ENCODE measurements at places on chromosomes 7 and 10. TPM values are rescaled to one million over a fixed set of nuclear protein-coding genes. Genes with fewer than 3 reads are reported as not detected.

DNA sequence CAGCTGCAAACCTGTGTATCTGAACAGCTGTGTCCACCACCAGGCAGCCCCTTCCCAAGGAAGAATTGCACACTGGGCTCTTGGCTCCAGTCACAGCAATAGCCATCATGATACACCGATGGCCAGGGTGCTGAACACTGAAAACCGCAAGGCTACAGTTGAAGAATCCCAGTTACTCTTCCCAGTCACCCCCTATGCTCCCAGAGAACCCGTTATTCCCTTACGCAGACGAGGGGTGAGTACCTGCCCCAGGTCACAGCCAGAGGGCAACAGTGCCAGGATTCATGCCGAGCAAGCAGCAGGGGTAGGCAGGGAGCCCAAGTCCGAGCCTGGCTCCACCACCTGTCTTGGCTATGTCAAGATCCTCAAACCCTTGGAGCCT, 57.8 kb downstream of the RASGEF1A start:
- no peak for DNase-seq

The NPY4R gene
- not detected for polyA plus RNA-seq

- DNase-seq, result no peak
Observed at GRCh38 chr7:36036590-36036989, 116.5 kb upstream of the EEPD1 start.

DNA sequence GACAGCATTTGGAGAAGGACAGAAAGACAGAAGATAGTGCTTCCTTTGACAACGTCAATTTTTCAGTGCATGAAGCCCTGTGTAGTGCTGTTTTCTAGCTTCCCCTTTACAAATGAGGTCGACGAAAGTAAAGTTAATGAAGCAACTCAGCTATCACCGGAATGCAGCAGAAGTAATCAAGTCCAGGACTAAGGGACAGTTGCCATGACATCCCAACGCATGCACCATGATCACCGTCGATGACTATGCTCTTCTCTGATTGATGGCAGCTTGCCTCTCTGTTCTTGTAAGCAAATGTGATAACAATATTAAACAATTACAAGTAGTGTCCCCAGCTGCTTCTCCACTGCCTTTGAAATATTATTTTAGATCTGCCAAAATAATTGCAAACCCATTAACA, 205.8 kb downstream of the FRMD4A start:
- no peak for DNase-seq

DNA sequence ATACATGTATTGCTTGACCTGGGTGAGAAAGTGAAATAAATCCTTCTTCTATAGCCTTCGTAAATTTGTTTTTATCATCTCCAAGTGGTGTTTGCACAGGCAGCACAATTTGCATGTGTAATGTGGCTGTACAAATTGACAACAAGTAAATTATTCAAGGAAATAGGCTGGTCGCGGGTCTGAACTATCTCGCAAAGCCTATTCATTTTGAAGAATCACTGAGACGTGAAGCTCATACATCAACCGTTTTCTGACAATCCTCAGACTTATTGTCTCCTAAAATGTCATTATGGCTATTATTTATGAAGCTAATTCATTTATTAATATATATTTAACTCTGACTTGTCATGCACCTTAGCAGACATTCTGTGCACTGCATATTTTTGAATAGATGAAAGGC, 16.2 kb upstream of the FAM204A start:
- no peak for DNase-seq

The TFPI2 gene
- polyA plus RNA-seq, result 12.1 TPM

The CFAP43 gene
- 22.8 TPM for polyA plus RNA-seq

GRCh38 chr10:22851865-22852239, 76.0 kb upstream of the ARMC3 start:
- no peak for DNase-seq

DNA sequence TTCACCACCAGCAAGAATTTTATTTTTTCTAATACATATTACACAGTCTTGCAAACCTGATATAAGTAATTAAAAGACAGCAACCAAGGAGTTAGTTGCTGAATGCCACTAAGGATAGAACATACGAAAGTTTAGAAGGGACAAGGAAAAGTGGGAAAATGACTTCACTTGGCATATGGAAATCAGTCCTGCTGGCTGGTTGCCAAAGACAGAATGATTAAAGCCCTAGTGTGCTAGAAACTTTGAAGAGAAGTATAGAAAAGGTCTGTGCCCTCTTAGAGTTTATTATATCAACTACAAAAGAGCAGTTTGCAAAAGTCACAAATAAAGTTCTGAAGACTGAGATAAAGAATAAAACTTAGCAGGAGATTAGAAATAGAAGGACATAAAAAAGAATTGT, 5.8 kb upstream of the YAE1 start:
- no peak for DNase-seq

- DNase-seq, result no peak
Observed at GRCh38 chr7:1027242-1028043, 16.9 kb upstream of the GPR146 start.

DNA sequence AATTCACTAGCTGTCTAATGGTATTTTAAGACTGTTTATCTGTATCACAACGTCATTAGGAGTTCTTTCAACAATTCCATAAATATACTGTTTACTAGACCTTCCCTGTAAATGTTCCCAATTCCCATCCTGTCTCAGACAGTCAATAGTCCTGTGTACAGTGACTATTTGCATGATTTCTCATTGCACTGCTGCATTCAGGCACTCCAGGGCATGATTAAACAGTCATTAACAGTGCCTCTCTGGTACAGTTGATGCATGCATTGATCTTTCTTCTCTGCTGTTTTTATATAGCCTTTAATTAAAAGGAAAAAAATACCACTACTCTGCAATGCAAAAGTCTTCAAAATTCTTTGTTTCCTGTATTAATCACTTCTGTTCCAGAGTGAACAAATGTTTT, 51.5 kb upstream of the MTURN start:
- DNase-seq, result no peak

The VWDE gene
- polyA plus RNA-seq, result 2.6 TPM

The COL13A1 gene
- 34.7 TPM for polyA plus RNA-seq

DNA sequence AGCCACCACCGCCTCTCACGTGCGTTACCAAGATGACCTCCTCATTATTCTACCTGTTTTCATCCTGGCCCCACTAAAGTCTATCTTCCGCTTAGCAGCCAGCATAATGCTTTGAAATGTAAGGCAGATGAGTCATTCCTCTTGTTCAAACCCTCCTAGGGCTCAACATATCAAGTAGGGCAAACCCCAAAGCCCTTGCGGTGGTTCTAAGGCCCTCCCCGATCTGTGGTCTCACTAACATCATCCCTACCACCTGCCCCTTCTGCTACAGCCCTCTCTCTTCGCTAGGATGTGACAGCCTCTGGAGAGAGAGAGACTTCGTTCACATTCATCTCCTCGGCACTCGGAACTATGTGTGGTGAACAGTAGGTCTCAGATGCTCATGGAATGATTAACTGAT, 94.8 kb downstream of the SVIL start:
- DNase-seq, result no peak

GRCh38 chr7:123652406-123652805, 3.3 kb upstream of the LMOD2 start:
- DNase-seq, result no peak

DNA sequence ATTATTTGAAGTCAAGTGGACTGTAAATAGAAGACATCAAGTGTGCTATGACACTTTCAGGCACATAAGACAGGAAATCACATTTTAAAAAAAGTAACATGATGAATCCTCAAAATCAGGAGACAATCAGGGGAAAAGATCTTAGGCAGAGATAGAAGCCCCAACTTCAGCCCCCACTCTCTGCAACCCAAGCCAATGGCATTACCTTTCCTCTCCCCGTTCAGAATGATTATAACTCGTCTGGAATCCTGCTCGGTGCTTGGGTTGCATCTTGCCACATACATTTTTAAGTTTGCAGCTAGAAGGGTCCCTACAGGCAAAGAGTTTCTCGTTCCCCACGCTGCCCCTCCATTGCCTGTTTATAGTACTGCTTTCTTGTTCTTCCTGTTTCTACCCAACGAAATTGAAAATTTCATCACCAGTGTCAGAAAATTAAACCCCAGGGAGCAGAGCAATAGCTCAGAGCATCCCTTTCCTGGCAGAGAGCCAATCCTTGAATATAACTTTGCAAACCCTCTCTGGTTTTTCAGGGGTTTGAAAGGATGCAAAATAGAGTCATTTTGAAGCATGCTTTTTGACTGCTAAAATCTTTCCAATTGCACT, 260.5 kb upstream of the AOAH start:
- DNase-seq, result no peak

DNA sequence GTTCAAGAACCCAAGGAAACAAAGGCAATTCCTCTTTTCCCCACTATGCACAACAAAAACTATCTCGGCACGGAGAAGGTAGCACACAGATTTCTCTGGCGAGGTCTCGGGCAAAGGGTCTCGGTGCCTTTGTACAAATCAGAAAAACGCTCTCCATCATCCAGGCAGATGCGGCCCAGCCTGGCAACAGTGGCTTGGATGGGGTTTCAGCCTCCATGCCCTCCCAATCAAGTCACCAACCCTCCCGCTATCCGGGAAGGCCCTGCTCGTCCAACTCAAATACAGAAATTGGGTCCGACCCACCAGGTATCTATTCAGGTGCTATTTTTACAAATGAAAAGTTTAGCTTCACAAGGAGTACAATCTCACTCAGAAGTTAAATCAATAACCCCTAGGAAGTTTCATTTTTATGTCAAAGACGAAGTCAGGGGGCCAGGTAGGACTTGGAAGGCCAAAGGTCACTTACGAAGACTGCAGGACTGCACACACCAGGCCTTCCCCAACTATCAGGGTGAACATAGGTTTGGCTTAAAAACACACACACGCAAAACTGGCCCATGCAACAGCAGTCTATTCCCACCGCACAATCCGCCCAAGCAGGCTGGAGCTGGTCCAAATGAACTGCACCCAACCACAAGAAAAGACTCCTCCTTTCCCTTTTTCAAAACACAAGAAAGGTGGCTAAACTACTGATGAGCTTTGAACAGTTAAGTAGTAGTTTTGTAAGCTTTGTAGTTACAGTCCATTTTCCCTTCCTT, 43.0 kb downstream of the GNA12 start:
- no peak for DNase-seq

DNA sequence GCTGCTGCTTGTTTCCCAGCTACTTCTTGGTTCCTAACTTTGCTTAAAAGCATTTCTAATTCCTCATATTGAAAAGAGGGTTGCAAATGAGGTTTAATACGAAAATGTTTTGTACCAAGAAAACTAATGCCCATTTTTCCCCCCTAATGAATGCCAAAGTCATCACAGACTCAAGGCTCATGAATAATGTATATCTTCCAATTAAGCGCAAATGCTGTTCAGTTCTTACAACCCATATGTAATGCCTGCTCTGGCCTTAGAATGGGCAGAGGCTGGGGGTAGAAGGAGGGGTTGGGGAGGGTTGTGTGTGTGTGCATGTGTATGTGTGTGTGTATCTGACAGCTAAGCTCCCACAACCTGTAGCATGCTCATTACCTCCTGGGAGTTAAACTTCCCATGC, 901.7 kb downstream of the KCNMA1 start:
- DNase-seq, result no peak

DNA sequence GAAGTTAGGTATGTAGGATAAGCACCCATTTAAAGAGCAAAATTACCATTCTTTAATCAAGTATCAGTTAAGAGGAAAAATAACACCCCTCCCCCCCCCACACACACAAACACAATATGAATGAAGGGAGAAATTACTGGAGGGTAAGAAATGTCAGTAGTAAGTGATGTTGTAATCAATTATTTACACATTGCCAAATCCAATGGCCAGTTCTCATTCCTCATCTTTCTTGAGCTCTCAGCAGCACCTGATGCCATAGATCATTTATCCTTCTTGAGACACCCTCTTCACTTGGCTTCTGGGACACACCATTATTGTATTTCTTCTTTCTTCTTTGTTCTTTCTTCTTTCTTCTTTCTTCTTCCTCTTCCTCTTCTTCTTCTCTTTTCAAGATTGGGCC, 33.7 kb upstream of the FAM3C start:
- no peak for DNase-seq

DNA sequence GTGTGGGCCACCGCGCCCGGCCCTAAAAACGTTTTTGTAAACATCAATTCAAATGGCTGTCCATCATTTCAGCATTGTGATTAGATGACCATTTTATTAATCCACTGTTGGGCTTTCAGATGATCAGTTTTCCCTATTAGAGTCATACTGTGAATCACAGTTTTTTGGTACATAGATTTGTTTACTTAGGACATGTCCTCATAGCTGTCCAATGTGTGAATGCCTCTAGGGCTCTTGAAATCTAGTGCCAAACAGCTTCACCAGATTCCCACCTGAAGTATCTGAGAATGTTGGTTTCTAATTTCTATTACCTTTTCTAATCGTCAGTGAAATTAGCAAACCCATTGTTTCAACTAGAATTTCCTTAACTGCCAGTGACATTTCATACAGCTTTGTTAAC, 66.8 kb downstream of the UPF2 start:
- DNase-seq, result no peak

DNA sequence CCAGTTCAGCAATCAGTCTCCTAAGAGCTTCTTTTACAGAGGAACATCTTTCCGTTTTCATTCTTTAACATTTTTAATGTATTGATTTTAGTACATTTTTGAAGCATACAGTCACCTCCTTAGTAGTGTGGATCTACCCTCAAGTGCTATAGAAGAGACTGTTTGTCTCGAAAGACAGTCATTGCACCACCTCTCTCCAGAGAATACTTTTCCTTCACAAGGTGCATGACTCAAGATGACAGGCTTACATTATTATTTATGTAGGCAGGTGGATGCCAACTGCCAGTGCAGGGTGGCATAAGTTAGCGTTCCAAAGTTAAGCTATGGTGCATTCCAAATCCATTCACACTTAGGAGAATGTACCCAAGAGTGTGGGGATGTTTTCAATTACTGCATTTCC, 71.8 kb downstream of the ZEB1 start:
- no peak for DNase-seq

- DNase-seq, result no peak
Observed at GRCh38 chr10:96517284-96517683, 3.6 kb upstream of the TLL2 start.

GRCh38 chr10:22631646-22632278, 82.6 kb downstream of the PIP4K2A start:
- no peak for DNase-seq

DNA sequence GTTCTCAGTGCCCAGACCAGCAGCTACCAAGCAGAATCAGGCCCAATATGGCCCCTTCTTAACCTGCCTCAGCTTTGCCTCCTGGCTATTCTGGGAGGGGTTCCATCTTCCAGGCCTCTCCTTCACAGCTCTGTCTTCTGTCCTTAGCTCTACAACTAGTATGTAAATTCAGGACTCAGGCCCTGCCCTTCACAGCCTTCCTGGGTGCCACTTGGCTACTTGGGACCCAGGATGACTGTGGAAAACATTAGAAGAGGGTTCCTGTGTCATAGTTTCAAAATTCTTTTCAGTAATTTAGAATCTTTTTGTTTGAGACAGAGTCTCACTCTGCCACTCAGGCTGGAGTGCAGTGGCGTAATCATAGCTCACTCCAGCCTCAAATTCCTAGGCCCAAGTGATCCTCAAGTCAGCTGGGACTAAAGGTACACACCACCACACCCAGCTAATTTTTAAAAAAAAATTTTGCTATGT, 33.2 kb upstream of the PAPSS2 start:
- DNase-seq, result no peak

The FXYD4 gene
- polyA plus RNA-seq, result not detected

- DNase-seq, result no peak
Observed at GRCh38 chr7:31000161-31000693, 36.5 kb downstream of the GHRHR start.

Data from left renal cortex interstitium (tissue), 4 donors.